ENCODE measurements at places on chromosomes 1 and 21.

DNA sequence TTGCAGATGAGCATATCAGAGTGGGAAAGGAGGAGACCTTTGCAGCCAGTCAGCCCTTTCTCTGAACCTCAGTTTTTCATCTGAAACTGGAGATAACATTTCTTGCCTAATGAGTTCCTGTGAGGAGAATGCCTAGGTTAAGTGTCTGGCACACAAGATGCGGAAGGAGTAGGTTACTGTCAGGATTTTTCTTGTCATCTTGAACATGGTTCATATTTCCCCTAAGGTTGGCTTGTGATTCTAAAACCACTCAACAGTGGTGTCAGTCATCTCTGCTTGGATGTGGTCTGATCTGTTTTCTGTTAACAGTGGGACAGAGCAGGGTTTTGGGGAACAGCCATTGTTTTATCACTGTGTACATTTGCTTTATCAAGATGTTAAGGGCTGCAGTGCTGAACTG, 70.6 kb downstream of the TGFB2 start:
- no peak for DNase-seq

DNA sequence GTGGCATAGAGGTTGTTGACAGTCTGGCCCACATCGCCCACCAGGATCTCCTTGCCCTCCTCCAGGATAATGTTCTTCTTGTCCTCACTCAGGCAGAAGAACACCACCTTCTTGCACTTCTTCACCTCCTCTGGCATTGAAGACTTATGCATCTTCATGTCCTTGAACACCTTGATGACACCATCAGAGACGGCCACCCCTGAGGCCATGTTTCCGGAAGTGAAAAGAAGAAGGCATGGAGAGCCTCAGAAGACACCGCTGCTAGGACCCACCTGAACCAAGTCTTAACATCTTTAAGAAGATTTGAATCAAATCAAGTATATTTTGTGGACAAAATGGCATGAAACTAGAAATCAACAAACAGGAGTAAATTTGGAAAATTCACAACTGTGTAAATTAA, 56.2 kb downstream of the C1orf185 start:
- no peak for DNase-seq

- DNase-seq, result no peak
These were observed 417.0 kb upstream of the ESRRG start for GRCh38 chr1:217140041-217140901.

GRCh38 chr1:65323246-65323645, 13.9 kb downstream of the DNAJC6 start:
- no peak for DNase-seq

GRCh38 chr1:222031318-222031717, 289.4 kb upstream of the DUSP10 start:
- DNase-seq, result no peak
